ENCODE measurements at places on chromosomes 16 and 17.

- DNase-seq, result no peak
These were observed 18.9 kb downstream of the KATNB1 start for GRCh38 chr16:57754354-57755060.

DNA sequence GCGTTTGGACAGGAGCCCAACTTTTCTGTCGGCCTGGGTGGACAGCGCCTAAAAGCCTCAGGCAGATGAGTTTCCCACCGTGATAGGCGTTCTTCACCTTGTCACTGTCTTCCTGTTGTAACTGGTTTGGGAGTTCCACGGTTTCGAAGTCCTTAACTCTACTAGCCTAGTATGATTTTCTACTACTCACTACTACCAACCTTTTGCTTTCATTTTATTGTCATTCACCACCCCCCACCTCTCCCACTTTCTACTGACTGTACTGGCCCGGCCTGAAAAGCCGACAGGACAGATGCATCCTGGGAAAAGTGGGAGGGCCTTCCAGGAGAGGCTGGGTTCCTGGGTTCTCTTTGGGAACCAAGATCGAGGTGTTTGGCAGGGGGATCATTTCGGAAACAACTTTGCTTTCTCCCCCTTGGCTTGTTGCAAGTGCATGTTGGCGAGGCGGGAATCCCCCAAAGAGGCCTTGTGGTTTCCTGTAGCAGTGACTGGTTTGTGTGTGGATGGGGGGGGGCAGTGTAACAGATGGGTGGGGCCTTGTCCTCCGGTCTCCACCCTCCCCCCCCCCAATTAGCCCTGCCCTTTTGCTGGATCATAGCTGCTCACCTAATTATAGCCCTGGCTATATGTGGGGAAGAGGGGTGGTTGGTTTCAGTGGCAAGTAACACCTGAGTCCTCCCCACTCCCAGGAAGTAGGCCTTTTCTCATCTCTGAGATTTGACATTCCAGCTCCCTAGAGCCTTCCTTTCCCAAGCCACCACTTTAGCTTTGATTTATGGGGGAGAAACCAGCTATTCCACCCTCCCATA, 1.4 kb downstream of the EIF5A start:
- DNase-seq, result peak; percentile 83

- DNase-seq, result no peak
These were observed 292 bp downstream of the WSCD1 start for GRCh38 chr17:6070430-6070912.

- DNase-seq, result peak; percentile 71
These were observed 961 bp downstream of the FGF11 start for GRCh38 chr17:7440113-7440833.

- no peak for DNase-seq
These were observed 237.4 kb downstream of the MAP2K6 start for GRCh38 chr17:69651921-69652320.

DNA sequence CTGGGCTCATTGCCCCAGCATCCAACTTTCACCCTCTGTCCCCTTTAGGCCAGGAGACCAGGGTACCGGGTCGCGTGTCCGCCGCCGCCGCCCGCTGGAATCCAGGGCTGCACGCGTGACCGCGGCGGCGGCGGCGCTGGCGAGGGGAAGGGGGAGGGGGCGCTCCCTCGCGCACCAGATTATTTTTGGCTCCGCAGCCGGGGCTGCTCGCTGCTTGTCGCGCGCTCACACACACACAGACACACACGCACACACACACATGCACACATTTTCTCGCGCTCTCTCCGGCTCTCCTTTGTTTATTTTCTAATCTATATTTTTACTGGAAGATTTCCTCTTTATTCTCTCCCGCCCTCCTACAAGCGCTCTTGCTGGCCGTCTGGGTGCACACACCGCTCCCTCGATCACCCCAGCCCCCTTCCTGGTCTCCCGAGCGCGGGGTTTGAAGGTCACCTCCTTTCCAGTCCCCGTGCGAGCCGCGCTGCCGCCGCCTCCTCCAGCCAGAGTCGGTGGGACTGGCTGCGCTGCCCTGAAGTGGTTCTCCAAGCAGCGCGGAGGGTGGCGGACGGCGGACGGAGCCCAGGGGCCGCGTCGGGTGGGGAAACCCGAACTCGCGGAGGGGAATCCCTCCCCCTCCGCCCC, 921.4 kb upstream of the EEF2KMT start:
- no peak for DNase-seq

DNA sequence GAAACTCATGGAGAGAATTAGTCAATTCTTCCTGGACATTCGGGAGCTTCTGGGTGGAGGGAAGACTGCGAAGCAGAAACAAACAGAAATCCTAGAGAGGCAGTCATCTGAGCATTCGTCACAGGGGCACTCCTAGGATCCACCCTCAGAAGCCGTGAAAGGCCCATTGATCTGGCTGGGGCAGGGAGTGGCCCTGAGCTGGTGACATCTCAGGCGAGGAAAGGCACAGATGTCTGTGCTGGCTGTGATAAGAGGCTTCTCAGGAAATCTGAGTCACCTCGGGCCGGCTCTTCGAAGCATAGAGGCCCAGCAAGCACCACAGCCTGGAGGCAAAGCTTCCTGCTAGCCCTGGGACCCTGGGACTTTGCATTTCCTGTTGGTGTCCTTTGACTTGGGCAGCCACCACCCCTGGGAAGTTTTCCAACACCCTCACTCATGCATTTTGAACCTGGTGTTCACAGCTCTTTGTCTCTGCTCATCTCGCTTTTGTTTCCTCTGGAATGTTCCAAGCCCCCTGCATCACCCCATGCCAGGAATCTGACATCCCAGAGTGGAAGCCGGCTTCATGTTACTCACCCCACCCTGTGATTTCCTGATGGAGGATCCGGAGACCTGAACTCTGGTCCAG, 23.3 kb upstream of the CDRT4 start:
- DNase-seq, result peak; percentile 64

DNA sequence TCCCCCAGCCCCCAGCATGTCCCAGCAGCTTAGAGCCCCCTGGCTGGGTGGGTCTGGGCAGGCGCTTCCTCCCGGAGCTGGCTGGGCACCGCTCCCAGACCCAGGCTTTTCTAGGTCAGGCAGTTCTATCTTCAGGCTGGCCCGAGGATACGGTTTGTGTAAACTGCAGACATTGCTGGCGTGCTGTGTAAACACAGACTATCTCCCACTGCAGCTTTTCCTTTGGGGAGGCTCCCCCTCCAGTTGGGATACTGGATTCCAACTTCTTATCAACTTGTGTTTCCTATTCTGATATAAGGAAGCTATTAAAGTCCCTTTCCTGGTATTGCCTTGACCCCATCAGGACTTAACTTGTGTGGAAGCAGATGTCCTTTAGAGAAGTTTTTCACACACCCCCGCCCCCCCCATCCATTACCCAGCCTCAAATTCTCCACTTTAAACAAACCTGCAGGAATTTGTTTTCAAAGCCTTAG, 18.3 kb upstream of the GNA13 start:
- DNase-seq, result no peak

DNA sequence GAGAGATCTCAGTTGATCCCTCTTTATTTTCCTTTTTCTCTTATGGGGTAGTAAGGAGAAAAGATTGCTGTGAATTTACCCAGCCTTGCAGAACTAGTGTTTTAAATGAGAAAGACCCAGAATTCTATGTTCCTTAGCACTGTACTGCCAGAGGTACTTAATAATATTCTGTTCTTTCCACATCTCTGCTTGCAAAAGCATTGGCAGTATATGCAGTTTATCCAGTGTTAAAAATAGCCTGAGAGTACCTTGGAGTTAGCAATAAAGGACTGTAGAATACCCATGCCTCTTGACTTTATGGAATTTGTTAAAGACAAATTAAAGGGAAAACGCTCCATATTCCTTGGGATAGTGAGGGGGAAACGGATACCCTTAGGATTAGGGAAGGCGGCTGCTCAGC, 11.9 kb downstream of the SLC7A6 start:
- DNase-seq, result no peak

DNA sequence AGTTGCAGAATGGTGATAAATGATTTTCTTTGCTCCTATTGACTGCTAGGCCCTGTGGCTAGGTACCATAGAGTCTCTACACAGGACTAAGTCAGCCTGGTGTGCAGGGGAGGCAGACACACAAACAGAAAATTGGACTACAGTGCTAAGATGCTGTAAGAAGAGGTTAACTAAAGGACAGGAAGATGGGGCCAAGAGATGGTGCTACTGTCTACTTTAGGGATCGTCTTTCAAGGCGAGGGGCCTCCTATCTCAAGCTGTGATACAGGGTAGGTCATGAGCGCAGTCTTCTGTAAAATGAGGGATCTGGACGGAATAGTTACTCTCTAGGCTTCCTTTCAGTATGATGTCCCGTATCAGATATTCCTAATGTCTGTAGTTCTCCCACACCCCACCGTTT, 817 bp downstream of the NME1 start:
- DNase-seq, result no peak

DNA sequence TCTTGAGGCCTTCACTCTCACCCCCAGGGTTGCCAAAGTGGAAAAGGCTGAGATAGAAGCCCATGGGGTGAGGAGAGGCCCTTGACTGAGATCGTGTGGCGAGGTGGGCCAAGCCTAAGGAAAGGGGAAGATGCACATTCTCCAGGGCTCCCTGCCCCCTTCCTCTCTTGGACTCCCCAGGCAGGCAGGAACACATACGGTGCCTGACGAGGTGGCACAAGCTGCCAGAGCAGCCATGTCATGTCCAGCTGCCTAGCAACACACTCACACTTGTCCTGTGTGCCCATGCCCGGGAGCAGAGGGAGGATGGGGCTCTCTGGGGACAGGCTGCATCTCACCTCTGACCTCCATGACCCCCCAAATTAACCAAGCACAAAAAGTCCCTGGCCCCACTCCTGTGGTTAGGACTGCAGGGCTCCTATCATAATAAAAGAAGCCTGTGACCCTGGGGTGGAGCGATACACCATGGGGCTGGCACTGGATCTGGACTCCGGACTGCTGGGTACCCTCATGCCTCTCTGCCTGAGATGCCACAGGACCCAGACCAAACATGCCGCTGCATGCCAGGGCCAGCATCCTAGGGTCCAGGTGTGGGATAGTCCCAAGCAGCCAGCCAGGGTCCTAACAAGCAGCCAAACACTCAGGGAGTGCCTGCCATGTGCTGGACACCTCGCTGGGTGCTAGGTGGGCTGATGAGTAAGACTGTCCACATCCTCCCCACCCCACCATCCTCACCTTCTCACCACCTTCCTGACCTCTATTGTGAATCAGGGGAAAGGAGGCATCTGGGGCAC, 2.6 kb downstream of the GIT1 start:
- no peak for DNase-seq

DNA sequence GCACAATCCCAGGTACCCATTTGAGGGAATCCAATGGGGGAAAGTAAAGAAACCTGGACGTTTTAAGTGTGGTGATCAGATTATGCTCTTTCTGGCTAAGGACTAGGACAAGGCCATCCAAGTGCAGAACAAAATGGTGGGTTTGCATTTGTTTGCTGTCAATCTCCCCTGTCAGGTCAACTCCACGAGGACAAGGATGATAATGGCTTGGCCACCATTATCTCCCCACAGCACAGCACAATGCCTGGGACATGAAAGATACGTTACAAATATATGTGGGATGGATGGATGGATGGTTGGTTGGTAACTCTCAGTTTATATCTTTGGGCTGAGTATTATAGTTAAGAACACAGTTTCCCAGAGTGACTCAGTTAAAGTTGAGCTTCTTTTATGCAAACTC, 526.9 kb downstream of the NPIPA7 start:
- no peak for DNase-seq

- DNase-seq, result no peak
These were observed 405.7 kb upstream of the SALL1 start for GRCh38 chr16:51556694-51557340.

- peak; percentile 68 for DNase-seq
These were observed 2.3 kb upstream of the NT5M start for GRCh38 chr17:17300624-17301568.

DNA sequence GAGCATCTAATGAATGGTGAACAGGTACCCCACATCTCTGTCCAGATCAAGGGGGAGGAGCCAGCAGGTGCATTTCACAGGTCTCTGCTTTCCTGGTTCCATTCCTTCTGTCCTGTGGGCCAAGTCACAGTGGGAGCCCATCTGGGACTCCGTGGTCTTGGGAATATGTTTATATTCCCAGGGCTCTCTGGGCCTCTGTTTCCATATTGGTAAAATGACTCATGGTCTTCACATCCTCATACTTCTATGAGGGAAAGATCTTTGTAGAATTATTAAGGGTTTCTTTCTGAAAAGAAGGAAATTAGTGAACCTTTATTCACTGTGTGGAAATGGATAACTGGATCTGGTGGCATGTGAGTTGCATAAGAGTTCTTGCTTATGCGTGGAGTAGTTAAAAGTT, 6.2 kb downstream of the MYOCD start:
- no peak for DNase-seq

DNA sequence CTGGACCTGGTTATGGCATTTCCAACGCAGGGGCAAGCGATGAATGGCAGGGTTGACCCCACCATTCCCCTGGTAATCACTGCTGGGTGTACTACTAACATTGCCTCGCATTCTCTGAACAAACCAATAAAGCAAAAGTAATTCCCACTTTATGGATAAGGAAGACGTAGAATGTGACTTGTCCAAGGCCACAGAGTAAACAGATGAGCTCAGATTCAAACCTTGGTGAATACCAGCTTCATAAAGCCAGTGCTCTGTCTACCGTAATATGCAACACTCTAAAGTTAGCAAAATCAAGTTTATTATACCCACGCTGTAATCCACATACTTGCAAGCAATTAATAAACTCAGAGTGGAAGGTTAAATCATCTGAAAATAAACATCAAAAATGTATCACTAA, 59.6 kb downstream of the ANKFY1 start:
- no peak for DNase-seq

GRCh38 chr17:7590743-7591142, 849 bp upstream of the SOX15 start:
- no peak for DNase-seq

DNA sequence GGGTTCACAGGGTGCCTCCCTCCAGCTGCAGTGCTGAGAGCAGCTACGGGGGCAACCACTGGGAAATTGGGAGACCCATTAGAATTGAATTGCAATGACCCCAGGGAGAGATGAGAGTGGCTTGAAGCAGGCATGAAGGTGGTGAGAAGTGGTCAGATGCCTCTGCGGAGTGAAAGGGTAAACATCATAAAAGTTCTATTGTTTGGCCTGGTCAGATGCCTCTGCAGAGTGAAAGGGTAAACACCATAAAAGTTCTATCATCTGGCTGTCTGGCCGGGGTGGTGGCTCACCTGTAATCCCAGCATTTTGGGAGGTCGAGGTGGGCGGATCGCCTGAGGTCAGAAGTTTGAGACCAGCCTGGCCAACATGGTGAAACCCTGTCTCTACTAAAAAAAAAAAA, 53.5 kb downstream of the TNFRSF13B start:
- DNase-seq, result no peak

All from stimulated activated CD8-positive, alpha-beta memory T cell treated with anti-CD3 and anti-CD28 coated beads, Interleukin-4, amount 100 ng/mL, for 48 hours (primary cell).